ENCODE measurements at places on chromosomes 11 and 22.
A peak's percentile ranks its signal among the peaks of the same experiment; 100 is the strongest.

DNA sequence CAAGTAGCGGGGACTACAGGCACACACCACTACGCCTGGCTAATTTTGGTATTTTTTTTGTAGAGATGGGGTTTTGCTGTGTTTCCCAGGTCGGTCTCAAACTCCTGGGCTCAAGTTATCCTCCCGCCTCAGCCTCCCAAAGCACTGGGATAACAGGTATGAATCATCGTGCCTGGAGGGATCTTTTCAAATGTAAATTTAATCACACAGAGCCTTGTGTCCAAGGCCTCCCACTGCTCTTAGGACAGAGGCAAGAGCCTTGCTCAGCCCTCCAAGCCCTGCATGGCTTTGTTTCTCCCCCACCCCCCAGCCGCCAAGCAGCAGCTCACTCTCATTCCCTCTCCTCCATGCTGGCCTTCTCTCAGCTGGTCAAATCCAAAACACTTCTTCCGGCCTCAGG lies 75.3 kb upstream of the CREB3L1 start:
- no peak for DNase-seq

DNA sequence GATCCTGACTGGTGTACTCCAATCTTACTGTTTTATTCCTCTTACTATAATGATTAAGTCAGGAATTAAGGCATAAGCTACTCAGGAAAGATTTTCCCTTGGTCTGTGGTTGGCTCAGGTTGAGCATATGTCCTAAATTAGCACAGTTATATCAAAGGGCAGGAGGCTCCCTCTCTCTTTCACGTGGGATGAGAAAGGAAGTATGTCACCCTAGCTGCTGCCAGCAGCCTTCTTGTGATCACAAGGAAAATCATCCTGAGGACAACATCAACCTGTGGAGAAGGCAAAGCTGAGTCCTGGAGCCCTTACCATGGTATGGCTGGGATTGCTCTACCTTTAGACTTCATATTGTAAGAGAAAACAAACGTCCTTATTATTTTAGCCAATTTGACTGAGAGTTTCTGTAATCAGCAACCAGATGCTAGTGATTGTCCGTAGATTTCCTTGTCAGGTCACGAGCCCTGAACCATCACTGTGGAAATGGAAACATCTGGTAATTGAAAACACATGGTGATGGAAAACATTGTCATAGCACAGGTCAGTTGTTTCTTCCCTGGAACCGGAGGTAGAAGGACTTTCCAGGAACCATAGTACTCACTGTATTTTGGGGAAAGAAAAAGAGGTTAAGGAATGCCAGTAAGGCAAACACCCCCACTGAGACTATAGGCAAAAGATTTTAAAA lies 40.6 kb upstream of the DEUP1 start:
- DNase-seq, result no peak

GRCh38 chr11:63940786-63941185 lies 2.0 kb downstream of the NAA40 start:
- DNase-seq, result no peak

DNA sequence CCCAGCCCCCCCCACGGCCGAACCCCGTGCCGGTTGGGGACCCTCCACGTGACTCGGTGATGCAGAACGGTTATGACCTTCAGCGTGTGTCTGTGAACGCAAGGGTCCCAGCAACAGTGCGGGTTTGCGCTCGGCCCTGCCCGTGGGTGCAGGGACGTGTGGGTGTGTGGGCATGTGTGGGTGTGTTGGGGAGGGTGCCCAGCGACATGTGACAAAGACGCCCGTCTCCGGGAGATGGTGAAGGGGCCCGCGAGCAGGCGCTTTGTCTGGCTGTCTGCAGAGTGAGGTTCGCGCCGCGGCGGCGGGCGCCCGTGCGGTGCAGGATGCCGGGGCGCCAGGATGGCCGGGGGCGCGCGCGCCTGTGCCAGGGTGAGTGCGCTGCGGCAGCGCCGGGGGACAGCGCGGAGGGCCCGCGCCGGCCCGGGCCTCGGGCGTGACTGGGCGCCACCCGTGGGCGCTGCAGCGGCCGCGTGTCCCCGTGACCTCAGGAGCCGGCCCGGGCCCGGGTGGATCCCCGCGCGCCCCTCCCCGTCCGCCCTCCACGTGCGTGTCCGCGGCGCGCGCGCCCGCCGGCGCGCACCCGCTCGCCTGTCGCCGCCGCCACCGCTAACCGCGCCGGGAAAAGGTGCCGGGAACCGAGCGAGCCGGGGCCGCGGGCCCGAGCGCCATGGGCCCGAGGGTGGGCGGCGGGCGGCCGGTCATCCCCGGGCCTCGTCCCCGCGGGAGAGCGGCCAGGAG lies at the start of gene LRFN4:
Gene LRFN4, plus strand, starts transcription at position 569 of the 738 bp plus-strand sequence. CDS start 681 bp downstream, outside the sequence.
- DNase-seq, result peak; percentile 28

GRCh38 chr11:110177086-110177456 lies 83.9 kb downstream of the ZC3H12C start:
- no peak for DNase-seq

DNA sequence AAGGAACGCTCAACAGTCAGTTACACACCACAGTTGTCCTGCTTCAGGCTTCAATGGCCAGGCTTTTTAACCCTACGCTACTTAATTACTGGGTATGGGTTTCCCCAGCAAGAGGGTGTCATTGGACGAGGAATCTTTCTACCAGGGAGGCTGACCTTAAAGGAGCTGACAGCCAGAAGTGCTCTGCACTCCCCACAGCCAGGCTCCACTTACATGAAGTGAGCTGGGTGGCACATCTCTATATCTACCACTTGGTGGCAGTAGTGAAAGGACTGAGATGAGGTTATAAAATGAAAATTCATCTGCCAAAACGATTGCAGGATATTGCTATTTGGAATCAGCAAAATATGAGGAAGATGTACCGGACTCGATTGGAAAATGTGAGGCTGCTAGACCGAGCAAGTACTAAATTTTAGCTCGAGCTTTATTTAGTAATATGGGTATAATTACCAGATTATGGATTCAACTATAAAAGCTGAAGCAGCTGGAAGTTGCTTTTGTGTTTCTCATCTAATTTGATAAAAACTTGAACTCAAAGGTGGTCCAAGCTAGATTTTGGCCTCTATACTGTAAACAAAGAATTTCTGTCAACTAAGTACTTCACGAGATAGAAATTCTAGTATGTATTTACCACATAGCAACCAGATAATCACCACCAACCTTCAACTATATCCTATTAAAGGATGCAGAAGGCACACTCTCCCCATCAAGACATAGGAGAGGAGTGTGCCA lies 53.9 kb upstream of the CEP126 start:
- no peak for DNase-seq

- DNase-seq, result no peak
These were observed 456.9 kb downstream of the OPCML start for GRCh38 chr11:133075351-133075750.

DNA sequence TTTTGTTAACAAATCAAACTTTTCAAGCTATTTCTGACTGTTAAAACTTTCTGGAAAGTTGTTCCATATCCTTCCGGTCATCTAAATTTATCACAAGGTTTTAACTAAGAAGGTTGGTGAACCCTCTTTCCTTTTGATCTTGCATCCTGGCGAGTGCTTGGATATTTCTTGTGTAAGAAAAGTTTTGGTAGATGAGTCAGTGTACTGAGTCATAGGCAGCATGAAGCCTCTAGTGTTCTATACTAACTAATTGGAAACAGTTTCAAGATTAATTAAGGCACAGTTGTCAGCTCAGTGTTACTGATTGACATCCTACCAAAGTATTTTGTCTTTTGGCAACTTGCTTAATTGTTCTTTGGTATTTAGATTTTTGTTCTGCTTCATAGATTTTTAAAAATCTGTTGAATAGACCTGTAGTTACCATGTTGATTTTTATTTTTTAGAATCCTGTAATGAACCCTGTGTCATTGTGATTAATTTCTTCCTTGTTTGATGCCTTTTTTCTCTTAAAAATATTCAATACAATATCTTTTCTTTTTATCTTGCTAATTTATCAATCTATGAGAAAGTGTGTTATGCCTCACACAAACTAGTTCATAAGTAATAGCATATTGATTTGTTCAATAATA lies 38.0 kb downstream of the METTL15 start:
- DNase-seq, result no peak

GRCh38 chr11:91981995-91982394 lies 242.6 kb upstream of the FAT3 start:
- DNase-seq, result no peak

GRCh38 chr11:115127790-115128189 lies 376.4 kb downstream of the CADM1 start:
- no peak for DNase-seq

DNA sequence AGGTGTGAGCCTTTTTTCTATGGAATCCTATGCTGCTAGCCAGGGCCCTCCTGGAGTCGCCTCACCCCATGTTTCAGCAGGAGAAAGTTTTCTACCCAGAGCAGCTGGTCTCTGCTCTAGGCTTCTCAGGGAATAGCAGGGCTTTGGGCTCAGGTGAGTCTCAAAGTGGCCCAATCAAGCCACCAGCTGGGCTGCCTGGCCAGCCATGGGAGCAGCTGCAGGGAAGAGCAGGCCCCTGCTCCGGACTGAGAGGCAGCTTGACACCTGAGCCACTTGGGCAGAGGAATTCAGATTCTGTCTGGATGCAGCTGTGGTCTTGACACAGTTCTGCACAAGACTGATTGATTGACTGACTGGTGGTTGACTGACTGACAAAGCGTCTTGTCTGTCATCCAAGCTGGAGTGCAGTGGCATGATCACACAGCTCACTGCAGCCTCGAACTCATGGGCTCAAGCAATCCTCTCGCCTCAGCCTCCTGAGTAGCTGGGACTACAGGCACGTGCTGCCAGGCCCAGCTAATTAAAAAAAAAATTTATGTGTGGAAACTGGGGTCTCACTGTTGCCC lies 57.5 kb upstream of the ARFGAP3 start:
- no peak for DNase-seq

DNA sequence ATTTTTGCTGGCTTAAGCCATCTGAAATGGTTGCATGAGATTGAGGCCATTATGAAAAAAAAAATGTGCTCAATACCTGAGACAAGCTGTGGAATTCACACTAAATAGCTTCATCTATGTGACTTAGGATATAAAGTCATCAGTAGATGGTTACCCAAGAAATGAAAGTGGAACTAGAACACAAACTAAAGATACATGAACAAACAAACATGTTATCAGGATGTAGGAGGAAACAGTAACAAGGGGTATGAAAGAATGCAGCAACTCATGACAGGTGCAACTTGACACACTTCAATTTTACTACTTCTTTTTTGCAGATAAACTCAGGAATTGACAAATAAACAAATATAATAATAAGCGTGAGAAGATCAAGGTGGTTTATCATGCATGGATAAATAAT lies 155.0 kb downstream of the WT1 start:
- DNase-seq, result no peak
